Umbilical cord (tissue), 2 donors: ENCODE measurements at places on chromosomes 1 and 21.

- no peak for DNase-seq
Measured at GRCh38 chr1:154186852-154187501, 4.9 kb downstream of the TPM3 start.

- peak; percentile 65 for DNase-seq
Measured at GRCh38 chr1:116483481-116484309, 87.1 kb downstream of the CD58 start.

- no peak for DNase-seq
Measured at GRCh38 chr1:43843684-43844083, 89.9 kb upstream of the ARTN start.

DNA sequence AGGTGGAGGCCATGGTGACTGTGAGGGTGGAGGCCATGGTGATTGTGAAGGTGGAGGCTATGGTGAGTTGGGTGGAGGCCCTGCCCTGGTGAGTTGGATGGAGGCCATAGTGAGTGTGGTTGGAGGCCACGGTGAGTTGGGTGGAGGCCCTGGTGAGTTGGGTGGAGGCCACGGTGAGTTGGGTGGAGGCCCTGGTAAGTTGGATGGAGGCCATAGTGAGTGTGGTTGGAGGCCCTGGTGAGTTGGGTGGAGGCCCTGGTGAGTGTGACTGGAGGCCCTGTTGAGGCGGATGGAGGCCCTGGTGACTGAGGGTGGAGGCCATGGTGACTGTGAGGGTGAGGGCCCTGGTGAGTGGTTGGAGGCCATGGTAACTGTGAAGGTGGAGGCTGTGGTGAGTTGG, 124.9 kb upstream of the VAMP3 start:
- no peak for DNase-seq

DNA sequence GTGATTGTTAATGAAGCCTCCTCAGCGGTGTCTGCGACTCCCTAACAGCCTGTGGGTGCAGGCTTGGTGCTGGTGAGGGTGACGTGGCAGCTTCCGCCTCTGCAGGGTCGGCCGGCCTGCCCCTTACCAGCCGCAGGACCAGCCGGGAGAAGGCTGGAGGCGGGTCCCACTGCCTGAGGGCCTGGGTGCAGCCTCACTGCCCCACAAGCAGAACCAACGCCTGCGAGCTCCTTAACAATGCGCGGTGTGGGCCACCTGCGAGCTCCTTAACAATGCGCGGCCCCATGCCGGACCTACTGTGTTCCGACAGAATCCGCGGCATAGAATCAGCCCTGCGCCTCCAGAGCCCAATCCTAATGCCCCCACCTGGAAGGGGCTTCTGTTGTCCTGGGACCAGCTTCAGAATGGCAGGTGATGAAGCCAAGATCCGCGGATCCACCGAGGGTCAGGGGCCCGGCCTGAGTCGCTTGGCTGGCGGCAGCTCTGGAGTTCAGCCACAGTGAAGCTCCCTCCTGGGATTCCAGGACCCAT, 54.4 kb upstream of the AJAP1 start:
- DNase-seq: no peak

DNA sequence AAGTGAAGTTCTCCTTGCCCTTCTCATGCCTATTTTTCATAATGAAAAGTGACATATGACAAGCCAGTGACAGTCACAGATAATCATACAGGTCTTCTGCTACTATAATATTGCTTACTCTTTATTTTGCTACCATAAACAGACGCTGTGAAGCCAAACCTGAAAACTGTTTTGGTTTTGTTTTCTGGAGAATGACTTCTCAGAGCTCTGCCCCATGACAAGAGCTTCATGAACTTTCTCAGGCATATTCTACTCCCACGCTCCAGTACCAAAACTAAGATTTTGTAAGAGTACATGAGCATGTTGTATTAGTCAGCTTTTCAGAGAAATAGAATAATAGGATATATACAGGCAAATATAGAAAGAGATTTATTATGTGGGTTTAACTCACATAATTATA, 64.3 kb upstream of the VTCN1 start:
- DNase-seq: no peak

DNA sequence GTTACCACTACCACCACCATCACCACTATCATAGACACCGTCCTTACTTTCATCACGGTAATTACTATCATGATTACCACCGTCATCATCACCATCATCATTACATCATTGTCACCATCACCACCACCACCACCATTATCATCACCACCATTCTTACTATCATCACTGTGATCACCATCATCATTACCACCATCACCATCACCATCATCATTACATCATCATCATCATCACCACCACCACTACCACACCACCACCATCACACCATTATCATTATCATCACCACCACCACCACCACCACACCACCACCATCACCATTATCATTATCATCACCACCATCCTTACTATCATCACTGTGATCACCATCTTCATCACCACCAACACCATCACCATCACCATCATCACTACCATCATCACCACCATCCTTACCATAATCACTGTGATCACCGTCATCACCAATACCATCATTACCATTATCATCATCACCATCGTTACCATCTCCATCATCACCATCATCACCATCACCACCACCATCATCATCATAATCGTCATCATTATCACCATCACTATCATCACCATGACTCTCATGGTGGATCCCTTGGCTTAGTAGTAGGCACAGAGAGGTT, 244.4 kb upstream of the C1orf174 start:
- DNase-seq: no peak

DNA sequence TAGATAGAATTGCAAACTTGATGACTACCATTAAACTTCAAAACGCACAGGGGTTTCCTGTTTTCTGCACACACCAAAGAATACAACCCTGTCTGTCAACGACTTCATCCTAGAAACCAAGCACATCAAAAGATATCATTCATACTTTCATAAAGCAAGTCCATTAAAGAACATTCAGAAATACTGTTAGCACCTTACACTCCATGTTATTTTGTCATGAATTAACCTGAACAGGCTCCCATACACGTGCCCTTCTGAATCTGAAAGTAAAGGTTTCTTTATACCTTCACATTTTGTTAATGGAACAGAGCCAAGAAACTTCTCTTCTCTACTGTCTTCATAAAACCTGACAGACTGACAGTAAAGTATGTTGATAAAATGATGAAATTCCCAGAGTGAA, 46.1 kb downstream of the PUM1 start:
- DNase-seq: no peak

- no peak for DNase-seq
Measured at GRCh38 chr1:167314671-167315070, 94.0 kb downstream of the POU2F1 start.

DNA sequence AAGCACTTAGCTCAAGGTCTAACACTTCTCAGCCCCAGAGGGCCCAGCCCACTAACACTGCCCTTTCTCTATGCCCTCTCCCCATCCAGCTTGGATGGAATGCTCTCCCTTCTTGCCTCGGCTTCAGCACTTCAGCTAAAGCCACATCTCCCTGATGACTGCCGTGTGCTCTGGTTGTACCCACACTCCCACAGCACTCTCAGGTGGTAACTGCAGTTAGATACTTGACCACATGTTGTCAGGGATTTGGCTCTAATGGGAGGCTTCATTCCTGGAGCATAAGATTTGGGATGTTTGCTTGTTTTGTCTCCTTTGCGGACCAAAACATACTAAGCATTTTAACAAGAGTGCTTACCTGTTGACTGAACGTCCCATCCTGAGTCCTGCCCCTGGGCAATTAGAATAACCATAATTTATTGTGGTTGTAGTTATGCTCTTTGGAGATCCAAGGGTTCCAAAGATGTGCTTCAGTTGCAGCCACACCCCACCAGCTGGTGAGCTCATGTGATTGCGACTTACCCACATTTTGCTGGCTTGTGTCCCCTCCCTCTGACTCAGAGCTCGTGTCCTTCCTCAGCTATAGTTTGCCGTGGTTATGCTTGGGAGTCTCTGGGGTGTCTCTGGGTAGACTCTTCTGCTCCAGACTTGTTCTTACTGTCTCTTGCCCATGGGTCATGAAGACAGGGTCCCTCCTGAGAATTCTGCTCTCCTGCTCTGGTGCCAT, 7.7 kb upstream of the SLC26A9 start:
- no peak for DNase-seq

- DNase-seq: no peak
Measured at GRCh38 chr1:232624546-232625281, 5.2 kb downstream of the SIPA1L2 start.

DNA sequence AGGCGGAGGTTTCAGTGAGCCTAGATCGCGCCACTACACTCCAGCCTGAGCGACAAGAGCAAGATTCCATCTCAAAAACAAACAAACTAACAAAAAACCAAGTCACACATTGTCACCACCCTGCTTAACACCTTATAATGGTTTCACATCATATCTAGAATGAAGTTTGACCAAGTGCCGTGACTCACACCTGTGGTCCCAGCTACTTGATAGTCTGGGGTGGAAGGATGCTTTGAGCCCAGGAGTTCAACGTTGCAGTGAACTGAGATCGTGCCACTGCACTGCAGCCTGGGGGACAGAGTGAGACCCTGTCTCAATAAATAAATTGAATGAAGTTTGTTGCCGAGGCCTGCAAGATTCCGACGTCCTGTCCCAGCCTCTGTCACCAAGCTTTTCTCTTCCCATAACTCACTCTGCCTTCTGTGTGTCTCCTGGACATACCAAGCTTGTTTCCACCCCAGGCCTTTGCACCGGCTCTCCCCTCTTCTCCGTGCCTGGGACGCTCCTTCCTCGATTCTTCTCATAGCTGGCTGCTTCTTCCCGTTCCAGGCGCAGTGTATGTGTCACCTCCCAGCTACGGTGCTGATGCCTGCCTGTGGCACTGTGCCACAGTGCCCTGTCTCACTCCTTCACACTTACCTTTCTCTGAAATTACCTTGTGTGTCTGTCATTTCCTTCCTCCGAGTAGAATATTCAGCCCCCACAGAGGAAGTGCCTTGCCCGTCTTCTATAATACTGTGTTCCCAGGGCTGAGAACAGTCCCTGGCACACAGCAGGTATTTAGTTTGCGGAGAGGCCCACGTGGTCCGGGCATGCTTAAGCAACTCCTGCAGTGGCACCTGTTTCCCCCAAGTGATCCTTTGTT, 3.8 kb upstream of the SELENON start:
- DNase-seq: no peak
